GM23338 (cell line): ENCODE measurements at places on chromosomes 5 and 9.

DNA sequence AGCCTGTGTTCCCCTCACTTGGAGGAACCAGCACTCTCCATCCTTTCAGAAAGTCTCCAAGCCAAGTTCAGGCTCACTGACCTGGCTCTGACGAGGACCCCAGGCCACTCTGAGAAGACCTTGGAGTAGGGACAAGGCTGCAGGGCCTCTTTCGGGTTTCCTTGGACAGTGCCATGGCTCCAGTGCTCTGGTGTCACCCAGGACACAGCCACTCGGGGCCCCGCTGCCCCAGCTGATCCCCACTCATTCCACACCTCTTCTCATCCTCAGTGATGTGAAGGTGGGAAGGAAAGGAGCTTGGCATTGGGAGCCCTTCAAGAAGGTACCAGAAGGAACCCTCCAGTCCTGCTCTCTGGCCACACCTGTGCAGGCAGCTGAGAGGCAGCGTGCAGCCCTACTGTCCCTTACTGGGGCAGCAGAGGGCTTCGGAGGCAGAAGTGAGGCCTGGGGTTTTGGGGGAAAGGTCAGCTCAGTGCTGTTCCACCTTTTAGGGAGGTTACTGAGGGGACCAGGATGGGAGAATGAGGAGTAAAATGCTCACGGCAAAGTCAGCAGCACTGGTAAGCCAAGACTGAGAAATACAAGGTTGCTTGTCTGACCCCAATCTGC lies 4.7 kb upstream of the NUP214 start:
- DNase-seq = no peak

- DNase-seq = no peak
Observed at GRCh38 chr5:5149154-5149553, 9.0 kb downstream of the ADAMTS16 start.

DNA sequence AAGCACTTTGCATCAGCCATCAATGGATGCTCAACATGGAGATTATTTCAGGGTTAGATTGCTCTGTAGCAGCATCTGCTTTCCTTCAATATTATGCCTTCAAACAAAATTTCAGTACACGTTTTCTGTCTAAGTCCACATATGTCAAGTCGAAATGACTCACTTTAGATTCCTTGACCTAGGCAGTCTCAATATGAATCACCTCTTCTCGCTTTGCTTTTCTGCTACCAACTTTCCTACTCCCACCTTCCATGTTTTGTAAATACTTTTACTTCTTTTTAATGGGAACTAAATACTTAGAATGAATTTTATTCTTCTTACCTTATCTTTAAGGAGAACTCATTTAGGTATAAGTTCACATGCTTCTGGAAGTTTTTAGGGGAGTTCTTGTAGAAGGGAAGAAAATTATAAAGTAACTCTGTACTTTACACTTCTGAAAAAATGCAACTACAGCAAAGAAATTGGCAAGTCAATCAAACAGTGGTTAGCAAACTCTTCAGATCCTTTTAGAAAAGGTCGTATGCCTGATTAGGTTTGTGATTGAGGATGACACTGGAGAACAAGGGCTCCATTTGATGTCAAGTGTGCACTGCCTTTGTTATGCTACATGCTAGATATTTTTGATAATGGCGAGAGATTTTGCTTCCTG lies 478.5 kb upstream of the SMARCA2 start:
- no peak for DNase-seq

DNA sequence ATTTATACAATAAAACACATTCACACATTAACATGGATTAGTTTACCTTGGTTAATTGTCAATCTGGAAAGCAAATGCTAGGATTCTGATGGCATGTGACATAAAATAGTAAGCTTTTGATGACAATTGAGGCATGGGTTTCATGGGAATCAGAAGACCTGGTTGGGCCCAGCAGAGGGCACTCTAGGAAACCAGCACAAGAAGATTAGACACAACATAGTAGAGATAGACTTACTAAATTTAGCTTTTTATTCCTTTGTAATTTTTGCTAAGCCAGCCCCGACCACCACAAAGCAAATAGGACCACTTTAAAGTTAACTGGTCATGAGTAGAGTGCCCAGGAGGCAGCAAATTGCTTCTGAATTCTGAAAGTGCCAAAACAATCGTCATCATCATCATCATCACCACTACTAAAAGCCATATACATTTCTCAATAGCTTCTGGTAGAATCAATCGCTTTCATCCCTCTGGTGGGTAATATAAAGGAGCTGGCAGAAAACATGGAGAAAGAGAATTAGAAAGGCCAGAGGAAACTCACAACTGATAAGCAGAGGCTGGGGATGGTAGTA lies 163.2 kb downstream of the ARRDC3 start:
- DNase-seq = peak; percentile 56

DNA sequence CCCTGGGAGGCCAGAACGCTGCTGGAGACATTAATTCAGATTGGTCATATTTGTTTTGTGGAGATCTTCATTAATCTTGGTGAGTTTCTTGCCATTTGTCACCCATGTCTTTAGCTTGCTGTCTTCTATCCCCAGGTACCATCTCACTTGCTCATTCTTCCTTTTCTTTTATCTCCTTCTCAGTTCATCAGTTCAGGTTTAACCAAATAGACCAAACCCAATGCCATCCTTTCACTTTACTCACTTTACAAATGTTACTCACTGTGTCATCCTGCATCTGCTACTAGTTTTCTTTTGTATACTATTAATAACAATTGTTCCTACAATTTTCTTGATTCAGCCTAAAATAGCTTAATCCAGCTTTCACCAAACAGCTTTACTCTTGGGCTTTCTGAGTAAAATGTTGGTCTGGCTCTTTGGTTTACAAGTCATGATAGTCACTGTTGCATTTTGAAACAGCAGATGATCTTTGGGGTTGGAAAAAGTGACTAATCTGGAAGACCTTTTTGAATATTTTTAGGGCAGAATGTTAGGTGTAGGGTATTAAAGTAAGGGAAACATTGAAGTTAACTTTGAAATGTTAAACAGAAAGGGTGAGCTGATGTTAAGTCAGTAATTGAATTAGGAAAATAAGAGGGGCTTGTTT lies 246.9 kb downstream of the ZSWIM6 start:
- no peak for DNase-seq

DNA sequence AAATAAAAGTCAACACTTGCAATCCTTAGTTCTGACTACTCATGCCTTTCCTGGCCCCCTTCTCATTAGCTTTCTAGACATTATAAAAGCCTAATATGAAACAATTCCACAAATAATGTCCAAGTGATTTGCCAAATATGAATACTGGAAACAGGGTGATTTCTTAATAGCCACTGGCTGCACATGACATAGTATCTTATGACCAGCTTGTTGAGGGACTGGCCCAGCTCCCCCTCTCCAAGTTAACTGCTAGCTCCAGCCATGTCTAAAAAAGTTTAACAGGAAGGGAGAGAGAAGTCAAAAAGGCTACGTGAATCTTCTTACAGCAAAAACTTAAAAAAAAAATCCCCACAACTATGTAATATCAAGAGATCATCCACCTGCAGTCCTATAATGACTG lies 1.5 kb downstream of the CERT1 start:
- no peak for DNase-seq

DNA sequence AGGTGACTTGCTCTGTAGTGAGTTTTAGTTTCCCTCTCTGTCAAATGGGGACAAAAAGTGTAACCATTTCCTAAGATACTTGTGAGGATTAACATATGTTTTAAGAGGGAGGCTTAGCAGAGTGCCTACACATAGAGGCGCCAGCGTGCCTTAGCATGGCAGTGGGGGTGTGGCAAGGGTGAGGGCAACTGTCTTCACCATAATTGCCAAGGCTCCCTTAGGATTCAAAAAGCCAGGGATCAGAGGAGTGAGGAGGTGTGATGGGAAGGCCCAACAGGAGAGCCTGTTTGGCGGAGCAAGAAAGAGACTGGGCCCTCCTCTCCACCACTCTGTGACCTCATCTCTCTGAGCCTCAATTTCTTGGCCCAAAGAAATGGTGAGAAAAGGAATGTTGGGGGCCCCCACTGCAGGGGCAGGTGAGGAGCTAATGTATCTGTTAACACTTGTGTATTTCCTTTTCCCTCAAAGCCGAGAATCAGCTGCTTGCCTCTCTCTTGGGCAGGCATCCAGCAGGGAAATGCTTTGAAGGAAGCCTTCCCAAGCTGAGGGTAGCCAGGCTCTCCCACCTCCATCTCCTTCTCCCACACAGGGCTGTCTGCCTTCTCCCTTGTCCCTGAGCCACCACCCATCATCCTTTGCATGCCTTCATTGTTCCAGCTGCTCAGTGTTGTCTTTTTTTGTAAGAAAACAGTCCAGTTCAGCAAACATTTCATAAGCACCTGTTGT lies 76.0 kb downstream of the DAB2IP start:
- DNase-seq = no peak

GRCh38 chr9:22009506-22009867 lies 382 bp upstream of the CDKN2B start:
- DNase-seq = no peak

DNA sequence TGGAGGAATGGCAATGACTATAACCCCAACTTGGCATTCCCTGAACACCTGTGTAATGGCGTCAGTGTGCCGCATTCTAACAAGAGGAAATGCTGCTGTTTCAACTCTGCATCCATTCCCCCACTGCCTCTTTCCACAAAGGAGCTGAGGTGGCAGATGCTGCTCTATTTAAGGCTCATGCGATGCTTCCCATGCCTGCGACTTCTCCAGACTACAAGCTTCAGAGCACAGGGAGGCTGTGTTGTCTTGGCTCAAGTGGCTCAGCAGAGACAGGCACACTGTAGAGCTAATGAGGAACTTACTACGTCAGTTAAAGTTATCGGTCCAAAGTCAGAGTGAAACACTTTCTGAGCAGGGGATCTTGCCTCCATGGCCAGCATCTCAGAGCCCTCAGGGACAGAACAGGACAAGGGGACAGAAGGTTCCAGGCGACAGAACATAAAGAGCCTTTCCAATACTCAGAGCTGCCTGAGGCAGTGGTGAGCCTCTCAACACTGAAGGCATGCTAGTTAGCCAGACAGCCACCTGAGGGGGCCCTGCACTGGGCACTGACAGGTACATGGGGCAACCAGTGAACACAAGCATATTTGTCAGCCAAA lies 21.8 kb downstream of the TNIP1 start:
- DNase-seq = no peak

DNA sequence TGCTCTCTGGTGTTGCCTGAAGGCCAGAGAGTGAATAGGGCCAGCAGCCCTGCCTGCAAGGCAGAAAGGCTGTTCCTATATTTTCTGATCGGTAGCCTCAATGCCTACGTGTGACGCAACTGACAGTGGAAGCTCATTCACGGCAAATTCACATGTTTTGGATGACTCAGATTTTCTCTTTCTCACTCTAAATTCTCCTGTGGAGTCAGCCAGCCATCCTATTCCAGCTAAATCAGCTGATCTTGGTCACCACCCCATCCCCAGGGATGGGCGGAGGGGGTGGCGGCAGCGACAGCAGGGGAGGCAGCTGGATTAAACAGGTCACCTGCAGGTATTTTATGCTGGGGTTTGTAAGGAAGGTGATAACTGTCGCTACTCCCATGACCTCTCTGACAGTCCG lies 52.3 kb downstream of the ZNF510 start:
- DNase-seq = no peak

DNA sequence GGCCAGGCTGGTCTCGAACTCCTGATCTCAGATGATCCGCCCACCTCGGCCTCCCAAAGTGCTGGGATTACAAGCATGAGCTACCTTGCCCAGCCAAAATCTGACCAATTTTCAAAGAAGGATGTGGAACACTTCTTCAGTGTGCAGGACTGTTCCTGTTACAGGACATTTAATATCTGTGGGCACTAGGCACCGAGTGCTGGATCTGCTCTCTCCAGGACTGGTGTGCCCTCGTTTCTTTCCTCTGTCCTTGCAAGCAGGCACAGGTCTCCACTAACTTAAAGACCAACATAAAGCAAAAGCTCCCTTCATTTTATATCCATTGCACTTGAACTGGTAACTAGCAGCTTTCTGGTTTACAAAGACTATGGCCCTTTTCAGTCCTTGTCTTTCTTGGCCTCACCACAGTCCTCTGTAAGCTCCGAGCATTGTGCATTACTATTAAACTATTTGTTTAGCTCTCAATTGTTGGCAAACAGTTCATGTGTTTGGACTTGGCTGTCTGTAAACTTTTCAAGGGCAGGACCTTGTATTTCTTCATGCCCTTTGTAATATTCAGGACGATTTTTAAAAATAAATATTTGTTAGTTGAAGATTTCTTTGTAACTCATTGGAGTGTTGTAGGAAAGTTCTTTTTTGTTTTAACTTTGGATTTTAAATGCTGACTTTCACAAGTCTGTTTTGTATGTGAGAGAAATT lies 37.3 kb downstream of the ARHGEF28 start:
- DNase-seq = no peak

GRCh38 chr9:124950050-124950718 lies 9.3 kb upstream of the GOLGA1 start:
- DNase-seq = no peak

DNA sequence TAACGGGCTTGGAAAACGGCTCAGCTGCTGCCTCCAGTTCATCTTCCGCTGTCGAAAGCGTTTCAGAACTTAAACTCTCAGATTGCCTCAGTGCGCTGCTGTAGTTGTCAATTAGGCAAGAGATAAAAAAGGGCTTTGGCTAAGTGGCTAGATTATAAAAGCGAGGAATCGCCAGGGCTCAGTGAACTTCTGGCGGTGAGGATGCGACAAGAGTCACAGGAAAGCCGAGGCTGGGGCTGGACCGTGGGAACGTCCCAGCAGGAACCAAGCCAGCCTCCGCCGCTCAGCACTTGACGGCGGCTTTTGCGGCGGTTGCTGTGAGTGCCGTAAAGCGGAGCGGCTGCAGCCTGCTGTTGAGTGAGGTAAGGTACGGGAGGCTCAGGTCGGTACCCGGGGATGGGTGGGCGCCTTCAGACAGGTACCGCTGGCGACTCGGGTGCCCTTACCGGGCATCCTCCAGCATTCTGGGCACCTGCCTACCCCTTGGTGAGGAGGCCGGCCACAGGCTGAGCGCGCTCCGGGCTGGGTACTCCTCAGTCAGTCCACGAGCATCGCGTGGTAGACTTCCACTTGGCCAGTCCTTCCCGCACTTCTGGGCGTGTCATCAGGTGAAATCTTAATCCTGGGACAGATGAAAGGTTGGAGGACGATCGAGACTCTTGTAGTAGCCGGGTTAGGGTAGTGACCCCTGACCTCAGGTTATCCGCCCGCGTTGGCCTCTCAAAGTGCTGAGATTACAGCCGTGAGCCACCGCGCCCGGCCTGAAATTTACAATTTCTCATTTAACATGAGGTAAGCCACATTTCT lies at the start of gene FKTN:
TSS of gene FKTN (plus strand) at position 328 of the 807 bp plus-strand sequence. CDS start 16,902 bp downstream, outside the sequence.
- peak; percentile 94 for DNase-seq

GRCh38 chr9:89367281-89367680 lies 49.0 kb downstream of the SECISBP2 start:
- DNase-seq = no peak
